ENCODE measurements at places on chromosomes 1 and 21.

GRCh38 chr1:212582291-212582690 lies 26.3 kb upstream of the ATF3 start:
- DNase-seq: no peak

GRCh38 chr1:3504822-3505153 lies 50.3 kb downstream of the ARHGEF16 start:
- peak; percentile 18 for DNase-seq

DNA sequence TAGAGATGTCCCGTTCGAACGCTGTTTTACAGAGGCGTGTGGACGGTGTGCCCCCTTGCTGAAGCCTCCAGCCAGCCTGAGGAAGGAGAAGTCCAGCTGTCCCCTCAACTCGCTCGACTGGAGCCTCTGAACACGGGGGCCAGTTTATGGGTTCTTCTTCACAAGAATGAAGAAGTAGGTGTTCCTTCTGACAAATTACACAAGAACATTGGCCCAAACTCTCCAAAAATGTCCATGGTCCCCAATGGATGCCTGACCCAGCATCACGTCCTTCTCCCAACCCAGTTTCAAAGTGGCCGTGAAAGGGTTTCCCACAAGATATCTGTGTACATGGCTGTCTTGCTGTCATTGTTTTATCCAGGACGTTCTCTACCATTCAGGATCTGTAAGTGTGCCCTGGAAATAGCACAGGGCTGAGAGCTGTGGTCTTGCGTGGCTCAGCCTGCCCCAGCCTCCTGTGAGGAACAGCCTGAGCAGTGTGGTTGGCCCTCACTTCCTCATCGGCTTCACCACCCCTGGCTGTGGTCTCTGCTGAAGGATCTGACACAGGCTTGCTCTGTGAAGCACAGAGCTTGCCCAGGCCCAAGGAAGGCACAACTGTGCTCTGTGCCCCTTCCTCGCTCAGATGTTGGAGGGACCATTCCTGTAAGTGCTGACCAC lies 1.0 kb upstream of the S100B start:
- no peak for DNase-seq

GRCh38 chr1:31639543-31639942 lies 5.1 kb downstream of the PEF1 start:
- DNase-seq: peak; percentile 85

DNA sequence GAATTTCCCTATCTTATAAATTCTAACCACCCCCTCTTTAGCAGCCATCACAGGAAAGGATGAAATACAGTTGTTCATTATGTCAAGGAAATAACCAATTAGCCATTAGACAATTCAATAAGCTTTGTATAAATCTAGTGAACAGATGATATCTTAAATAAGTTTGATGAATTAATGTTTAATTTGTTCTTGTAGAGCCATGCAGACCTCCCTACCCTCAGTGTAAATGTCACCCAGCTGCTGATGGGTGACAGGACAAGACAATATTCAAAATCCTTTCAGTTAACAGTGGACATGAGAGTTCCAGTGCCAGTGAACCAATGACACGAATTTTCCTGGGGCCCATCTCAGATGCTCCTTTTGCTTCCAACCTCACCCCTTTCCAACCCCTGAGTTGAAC lies 395.9 kb downstream of the KCTD3 start:
- DNase-seq: no peak

- DNase-seq: peak; percentile 16
Measured at GRCh38 chr21:19420565-19420964, 1017.0 kb upstream of the TMPRSS15 start.

DNA sequence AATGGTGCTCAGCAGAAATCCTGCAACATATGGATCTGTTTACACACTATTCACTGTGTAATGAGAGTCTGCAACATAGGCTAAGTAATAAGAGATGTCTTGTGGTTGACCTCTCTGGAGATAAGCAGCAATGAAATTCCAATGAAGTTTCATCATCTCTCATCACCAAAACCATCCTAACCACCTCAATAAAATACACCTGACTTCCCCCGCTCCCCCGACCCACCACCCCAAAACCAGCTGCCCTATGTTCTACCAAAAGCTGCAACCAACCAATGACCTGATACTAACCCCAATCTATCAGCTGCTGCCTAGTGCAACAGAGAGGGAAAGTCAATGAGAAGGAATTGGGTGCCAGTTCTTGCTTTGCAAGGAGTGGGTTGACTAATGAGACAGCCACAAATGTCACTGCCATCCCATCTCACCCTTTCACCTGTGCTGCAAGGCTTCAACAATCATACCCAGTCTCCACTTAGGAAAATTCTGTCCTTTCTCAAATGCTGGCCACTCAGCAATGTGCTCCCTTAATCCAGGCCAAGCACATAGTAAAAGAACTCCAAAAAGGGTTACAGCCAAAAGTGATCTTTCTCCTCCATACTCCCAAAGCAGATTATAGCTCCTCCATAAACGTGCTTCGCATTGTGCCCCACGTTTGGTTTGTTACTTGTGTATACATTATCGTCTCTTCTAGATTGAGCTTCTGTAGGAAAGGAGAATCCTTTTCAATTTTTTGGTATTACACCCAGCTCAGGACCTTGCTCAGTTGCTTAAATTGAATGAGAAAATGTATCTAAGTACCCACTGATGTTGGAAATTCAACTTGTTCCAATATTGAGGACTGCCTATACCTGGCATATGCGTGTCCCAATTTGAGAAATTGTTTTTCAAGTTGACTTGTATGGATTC lies 29.0 kb downstream of the MRPL39 start:
- no peak for DNase-seq

- DNase-seq: peak; percentile 13
Measured at GRCh38 chr1:217332431-217333065, 298.3 kb downstream of the GPATCH2 start.

DNA sequence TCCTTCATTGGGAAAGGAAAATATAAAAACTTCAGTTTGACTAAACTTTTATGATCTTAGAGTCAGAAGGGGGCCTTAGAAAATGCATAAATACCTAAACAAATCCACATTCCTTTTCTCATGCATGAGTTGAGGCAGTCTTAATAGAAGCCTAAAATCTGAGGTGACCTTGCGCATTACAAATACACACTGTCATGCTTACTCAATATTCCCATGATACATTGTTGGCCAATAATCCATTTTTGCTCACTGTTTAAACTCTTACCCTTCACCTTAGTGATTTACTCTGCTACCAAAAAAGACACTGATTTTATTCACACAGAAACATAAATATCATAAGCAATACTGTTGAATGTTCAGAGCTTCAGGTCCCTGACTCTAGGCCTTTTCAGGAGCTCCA lies 19.1 kb upstream of the TMCO1 start:
- no peak for DNase-seq

DNA sequence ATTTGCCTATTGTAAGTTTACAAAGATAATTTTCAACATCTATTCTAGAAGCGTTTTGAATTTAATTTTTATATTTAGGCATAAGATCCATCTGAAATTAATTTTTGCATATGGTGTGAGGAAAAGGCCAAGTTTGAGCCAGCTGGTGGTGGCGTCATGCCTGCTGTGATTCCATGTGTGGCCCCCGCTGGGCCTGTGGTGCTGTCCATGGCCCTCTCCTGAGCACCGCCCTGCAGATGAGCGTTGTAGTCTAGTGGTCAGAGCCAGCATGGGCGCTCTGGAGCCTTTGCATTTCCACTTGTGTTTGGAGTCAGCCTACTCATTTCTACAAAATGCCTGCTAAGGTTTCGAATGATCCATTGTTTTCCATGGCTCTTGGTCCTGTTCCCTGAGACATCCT lies 22.7 kb downstream of the PRSS38 start:
- no peak for DNase-seq

GRCh38 chr1:112423207-112423606 lies 27.2 kb downstream of the CTTNBP2NL start:
- DNase-seq: peak; percentile 19

DNA sequence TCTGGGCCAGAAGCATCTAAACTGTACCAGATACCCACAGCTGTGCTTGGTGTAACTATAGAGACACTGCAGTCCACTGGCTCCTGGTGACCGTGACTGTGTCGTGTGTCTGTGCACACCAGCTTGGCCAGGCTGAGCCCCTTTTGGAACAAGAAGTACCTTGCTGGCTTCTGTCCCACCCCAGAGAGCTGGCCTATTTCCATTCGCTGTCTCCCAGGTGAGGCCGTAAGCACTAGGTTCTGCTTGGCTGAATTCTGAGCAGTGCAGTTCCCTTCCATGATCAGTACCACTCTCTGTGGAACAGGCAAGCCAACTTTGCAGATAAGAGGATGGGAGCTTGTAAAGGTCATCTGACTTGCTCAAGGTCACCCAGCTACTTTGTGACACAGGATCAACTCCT lies 119.9 kb upstream of the DNAH14 start:
- DNase-seq: no peak

DNA sequence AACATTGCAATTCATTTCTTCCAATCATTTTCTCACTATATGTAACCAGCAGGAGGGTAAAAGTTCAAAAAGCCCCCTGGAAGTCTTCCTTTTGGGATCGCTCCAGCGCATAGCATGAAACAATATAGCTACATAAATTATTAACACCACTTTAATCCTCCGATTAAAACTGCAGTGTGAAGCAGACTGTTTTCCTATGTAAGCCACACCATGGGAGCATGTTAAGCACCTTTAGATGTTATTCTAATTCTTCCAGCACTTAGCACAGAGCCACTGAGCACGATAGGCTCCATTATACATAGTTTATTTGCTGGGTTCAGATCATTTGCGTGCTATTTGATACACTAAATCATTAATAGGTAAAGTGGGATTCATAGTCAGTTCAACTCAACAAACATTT lies 18.4 kb upstream of the GADD45A start:
- no peak for DNase-seq

GRCh38 chr1:45793942-45794604 lies 9.3 kb upstream of the MAST2 start:
- peak; percentile 25 for DNase-seq

DNA sequence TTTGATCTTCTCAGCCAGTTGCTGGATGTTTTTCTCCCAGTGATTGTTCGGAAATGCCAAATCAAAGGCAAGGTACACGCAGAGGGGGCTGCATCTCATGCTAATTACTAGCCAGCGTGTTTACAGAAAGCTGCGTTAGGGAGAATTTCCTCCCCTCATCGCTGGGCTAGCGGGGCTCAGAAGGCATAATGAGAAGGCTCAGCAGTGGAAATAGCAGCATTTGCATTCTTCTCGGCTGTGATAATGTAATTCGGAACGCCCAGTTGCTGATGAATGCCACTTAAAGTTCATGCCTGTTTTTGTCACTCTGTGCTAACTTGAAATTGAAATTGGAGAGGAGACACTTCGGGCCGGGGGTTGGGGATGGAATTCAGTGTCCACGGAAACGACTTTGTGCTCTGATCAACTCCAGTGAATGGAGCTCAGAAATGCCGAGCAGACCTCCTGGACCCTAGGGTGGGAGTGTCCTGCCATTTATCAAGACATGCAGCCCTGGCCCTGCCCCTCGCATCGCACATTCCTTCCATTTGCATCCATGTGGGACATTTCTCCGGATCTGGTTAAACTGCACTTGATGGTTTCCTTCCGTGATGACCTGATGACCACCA lies 313.4 kb upstream of the C1orf174 start:
- no peak for DNase-seq

DNA sequence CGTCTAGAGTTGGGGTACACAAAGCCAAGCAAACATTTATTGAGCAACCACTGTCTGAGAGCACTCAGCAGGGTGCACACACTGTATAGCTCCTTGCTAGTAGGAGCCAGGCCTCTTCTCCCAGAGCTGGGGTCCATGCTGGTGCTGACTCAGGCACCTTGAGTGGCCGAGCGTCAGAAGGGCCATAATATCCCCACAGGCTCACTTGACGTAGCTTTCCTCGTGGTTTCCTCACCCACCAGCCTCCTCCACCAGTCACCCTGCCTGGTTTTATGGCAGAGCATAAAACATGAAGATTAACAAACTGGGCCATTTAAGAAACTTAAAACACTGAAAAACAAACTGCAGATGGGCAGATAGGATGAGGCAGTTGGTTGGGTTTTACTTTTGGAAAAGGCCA lies 361.5 kb downstream of the HHAT start:
- no peak for DNase-seq

- no peak for DNase-seq
Measured at GRCh38 chr1:231312432-231312788, 25.2 kb downstream of the EXOC8 start.

- no peak for DNase-seq
Measured at GRCh38 chr1:79052829-79053449, 46.4 kb upstream of the ADGRL4 start.

GRCh38 chr1:53182716-53183094 lies 13.9 kb upstream of the CPT2 start:
- no peak for DNase-seq

GRCh38 chr1:231062500-231063270 lies 22.6 kb upstream of the FAM89A start:
- DNase-seq: peak; percentile 57

DNA sequence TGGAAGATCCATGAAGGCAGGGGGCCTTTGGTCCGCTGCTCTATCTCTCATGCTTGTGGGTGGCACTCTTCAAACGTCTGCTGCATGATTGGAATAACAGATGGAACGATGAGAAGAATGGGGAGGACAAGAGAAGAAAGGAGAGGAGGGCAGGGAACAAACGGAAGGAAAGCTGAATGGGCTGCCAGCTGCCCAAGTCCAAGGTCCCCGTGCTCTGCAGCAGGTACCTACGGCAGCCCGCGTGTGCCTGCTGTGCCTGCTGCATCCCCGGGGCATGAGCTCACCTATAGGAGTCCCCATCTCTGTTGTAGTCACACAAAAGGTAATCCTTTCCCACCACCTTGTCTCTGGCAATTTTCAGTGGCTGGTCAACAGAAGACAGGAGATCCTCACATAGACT lies 73.1 kb downstream of the SLC66A1 start:
- no peak for DNase-seq

GRCh38 chr1:17437260-17437579 lies 2.3 kb downstream of the RCC2 start:
- DNase-seq: no peak

DNA sequence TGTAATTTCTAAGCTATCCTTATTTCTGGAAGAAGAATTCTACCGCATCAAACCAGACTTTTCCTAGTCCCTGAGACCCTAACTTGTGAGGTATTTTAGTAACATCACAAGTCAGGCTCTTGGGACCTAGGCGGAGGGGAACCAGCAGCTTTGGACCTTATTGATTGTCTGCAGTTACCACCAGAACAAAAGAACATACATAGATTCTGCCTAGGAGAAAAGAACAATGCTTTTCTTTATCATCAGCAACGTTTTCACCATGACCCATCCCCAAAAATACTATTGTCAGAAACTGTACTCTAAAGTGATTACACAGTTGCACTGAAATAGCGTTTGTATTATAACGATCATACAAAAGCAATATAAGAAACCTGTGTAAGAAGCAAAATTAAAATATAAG lies 860.4 kb downstream of the USP25 start:
- DNase-seq: no peak

- no peak for DNase-seq
Measured at GRCh38 chr1:25031601-25031965, 101.5 kb upstream of the RUNX3 start.
